Ascending aorta (tissue), 2 donors: ENCODE measurements at places on chromosomes 1 and 21.

DNA sequence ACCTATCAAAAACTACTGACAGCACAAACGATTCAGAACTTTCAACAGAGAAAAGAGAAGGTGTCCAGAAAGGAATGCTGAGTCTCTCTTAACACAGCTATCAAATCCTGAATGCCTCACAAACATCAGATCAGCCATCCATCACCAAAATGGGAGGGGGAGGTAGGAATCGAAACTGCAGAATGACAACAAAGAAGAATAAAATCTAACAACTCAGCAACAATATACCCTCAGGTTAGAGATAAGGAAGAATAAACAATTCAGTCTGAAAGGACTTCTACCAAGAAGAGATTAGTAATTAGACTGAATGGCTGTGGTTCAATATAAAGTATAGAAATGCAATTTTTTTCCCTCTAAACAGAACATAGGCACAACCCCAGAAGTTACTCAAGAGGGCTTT lies 94.4 kb downstream of the RERE start:
- DNase-seq = no peak

GRCh38 chr1:53057127-53057526 lies 4.9 kb upstream of the PODN start:
- no peak for DNase-seq

DNA sequence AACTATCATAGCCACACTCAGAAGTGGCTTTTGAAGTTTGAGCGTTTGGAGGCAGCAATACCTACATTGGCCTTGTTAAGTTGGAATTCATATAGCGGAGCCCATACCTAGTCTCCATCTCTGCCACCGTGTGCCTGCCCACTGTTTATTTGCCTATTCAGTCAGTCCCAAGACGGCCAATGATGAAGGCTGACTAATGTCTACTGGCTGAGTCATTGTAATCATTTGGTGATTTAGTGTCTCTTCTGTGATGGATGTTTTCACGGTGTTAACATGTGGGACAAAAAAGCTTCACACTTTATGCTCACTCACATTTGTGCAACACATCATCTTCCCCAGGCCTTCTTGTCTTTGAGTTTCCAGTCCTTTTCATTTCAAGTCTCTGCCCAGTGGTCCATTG lies 92.6 kb upstream of the PBX1 start:
- no peak for DNase-seq

- no peak for DNase-seq
These were observed 383.0 kb upstream of the NFIA start for GRCh38 chr1:60699325-60699724.

DNA sequence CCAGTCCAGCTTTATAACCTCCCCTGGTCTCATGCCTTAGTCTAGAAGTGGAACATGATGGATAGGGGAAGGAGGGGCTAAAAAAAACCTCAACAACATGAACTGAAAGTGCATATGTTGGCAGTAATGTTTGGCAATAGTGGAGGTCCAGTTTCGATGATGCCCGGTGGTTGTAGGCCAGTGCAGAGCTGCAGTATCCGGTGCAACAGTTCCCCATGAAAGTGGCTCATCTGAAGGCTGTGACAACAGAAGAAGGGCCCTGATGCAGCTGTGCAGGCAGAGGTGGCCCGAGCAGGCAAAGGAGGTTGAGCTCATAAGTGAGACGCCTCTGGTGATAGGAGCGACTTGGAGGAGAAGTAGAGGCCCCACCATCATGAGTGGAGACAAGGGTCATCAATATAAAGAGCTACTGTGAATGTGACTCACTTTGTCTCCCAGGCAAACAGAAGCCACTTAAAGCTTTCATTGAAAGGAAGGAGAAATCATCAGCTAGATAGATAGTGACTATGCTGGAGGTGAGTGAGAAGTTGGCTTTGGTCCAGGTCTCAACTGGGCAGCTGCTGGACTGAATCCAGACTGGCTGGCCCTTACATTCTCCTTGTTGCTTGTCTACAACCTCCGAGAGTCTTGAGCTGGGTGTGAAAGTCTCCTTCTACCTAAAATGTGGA lies 10.2 kb upstream of the CREG1 start:
- DNase-seq = no peak
